Vagina (tissue), 2 donors: ENCODE measurements at places on chromosomes 1 and 21. TPM values are rescaled to one million over a fixed set of nuclear protein-coding genes. Genes with fewer than 3 reads are reported as not detected.

GRCh38 chr1:42938645-42939615 is 19.7 kb downstream of the SLC2A1 start:
- peak overlapping the region; percentile 62 for H3K27ac ChIP-seq
- H3K4me1 ChIP-seq: peaks cover 94% of the 10 kb centered on the region
- H3K36me3 ChIP-seq: no peaks in the 10 kb centered on the region
- no peak overlapping the region for H3K4me3 ChIP-seq

DNA sequence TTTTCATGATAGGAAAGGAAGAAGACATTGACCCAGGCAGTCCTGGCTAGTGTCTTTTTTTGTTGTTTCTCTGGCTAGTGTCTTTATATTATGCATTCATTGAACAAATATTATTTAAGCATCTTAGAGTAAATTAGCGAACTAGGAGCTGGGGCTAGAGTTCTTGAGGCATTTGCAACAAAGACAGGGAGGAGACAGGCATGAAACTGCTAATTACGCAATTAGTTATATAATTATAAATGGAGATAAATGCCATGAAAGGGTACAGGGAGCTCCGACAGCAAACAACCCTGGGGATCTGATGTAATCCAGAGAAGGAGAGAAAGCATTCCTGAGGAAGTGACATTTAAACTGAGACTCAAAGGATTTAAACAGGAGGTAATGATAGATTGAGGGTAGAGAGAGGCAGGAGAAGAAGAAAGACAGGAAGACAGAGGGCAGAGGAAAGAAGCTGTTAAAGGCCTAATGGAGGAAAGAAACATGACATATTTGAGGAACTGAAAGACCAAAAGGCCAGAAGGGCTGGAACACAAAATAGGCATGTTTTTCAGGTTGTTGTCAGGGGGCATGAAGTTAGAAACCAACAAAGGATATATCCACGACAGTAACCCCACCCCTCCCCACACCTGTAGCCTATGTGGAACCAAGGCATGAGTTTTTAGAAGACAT is 99.5 kb upstream of the GJB5 start:
- no peak overlapping the region for H3K4me3 ChIP-seq
- DNase-seq: no peak
- no peaks in the 10 kb centered on the region for H3K4me1 ChIP-seq
- H3K36me3 ChIP-seq: no peaks in the 10 kb centered on the region
- H3K27me3 ChIP-seq: no peaks in the 10 kb centered on the region

DNA sequence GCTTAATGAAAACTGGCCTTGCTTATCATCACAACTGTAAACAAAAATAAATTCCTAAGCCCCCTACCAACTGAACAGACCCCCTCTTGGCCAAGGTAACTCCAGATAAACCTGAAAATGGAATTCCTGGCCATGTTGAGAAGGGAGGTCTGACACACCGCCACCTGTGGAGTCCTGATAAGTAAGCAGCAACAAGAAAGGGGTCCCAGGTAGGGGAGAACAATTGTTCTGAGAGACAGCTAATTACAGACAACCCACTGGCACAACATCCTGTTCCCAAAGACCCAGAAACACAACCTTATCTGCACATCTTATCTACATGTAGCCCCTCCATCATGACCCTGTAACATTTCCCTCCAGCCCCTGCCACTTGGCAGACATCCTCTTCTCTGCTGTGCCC is 91.2 kb upstream of the TNR start:
- H3K27me3 ChIP-seq: no peaks in the 10 kb centered on the region
- H3K27ac ChIP-seq: no peak overlapping the region
- H3K36me3 ChIP-seq: no peaks in the 10 kb centered on the region
- H3K4me3 ChIP-seq: no peak overlapping the region

DNA sequence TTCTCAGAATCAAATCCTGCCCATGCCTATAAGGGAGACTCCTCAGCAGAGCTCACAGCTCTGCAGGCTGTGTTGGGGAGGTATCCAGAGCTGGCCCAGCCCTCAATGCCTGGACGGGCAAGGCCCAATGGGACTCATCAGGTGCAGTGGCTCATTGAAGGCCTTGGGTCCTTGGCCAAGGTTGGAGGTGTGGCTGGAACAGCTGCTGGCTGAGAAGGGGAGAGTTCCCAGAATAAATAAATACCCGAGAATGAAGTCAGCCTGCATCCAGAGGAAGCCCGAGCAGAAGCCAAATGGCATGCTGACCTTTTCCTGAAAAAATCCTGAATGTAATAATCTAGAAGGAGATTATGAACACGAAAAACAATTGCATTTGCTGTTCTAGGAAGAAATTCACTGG is 25.2 kb upstream of the IKBKE start:
- DNase-seq: no peak
- peaks cover 24% of the 10 kb centered on the region for H3K4me1 ChIP-seq
- peak overlapping the region; percentile 3 for H3K27ac ChIP-seq
- no peaks in the 10 kb centered on the region for H3K36me3 ChIP-seq
- no peaks in the 10 kb centered on the region for H3K27me3 ChIP-seq
- H3K4me3 ChIP-seq: no peak overlapping the region

GRCh38 chr1:54987919-54988705 is 7.7 kb downstream of the TMEM61 start:
- H3K36me3 ChIP-seq: no peaks in the 10 kb centered on the region
- H3K27me3 ChIP-seq: no peaks in the 10 kb centered on the region
- no peak overlapping the region for H3K4me3 ChIP-seq
- H3K27ac ChIP-seq: no peak overlapping the region
- no peaks in the 10 kb centered on the region for H3K4me1 ChIP-seq

The COL24A1 gene
- total RNA-seq: 0.98 TPM
